ENCODE measurements at places on chromosomes 11 and 22.

GRCh38 chr11:57514538-57515331 lies 767 bp downstream of the SLC43A1 start:
- DNase-seq, result peak; percentile 80

DNA sequence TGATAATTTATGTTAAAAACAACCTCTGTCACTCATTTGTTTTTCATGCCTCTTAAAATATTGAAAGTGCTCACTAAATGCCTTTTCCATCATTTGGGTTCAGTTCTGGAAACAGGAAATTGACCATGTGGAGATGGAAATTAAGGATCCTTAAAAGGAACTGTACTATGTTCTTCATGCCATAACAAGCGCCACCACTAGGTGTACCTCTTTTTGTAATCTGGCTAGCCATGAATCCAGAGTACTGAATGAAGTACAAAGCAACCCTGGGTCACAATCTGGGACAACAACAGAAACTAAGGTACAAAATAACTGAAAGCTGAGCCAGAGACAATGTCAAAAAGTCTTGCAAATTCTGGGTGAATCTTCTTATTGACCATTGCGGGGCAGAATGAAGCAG lies 559.1 kb downstream of the FAM181B start:
- DNase-seq, result no peak

DNA sequence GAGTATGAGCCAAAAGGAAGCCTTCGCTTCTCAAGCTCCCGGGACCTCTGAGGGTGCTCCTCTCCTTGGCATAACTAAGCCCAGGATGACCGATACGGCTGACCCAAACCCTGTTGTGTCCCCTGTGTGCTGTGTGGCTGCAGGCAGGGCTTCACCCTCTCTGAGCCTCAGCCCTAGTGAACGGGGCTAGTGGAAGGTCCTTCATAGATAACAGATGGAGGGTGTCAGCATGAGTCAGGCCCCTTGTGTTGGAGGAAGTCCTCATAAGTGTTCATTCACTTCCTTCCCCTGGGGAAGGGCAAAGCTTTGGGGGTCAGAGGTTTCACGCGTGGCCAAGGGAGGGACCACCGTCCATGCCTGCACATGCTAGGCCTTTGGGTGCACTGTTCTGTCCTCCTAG lies 21.5 kb downstream of the SHISAL1 start:
- DNase-seq, result no peak

DNA sequence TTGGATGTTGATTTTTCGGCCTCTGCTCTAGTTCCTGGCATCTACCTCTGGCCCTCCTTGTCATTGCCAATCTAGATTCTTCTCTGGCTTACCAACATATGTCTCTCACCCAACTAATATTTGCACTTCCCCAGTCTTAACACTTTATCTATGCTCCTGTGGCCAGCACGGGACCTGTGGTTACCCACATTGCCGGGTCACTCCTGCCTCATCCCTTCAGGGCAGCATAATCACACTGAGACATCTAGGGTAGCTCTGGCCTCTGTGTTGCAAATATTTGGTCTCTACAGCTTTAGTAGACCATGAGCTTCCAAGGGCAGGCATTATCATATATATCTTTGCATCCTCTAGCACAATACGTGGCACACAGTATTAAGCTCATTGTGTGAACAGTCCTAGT lies 182.0 kb upstream of the ARHGAP20 start:
- no peak for DNase-seq

DNA sequence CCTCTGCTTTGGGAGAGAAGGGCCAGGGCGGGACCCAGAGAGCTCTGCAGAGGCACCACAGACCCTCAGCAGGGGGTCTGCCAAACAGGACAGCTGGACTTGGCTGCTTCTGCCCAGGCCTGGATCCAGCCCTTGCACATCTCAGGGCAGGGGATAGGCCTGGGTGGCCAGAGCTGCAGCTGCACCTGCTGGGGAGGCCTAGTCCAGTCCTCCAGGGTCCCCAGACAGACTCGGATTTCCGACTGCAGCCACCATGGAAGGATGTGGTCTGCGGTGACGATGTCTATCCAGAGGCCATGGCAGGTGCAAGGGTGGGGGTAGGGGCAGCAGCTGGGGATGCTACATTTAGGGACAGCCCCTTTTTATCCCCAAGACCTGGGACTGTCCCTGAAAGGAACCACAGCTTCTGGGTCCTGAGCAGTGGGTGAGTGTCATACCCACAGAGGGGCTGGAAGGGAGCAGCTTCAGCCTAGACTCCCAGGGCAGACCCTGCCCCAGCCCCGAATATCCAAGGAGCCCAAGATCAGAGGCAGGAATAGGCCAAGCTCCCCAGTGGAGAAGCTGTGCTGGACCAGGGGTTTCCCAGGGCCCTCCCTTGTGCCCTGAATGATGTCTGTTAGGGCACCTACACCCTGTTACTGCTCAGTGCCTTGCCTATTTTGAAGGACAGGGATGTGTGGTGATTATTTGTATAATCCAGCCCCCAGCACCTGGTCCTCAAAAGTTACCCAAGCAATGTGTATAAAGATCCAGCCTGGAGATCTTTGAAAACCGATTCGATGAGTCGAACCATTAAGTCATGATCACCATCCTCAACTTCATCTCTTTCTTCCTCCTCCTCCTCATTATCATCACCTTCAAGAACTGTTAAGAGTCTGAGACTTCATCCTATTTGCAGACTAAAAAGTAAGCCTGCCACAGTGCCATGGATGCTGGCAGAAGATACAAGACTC lies 2.5 kb upstream of the IGLL5 start:
- no peak for DNase-seq

GRCh38 chr11:43832536-43832935 lies 48.1 kb upstream of the ALKBH3 start:
- no peak for DNase-seq

DNA sequence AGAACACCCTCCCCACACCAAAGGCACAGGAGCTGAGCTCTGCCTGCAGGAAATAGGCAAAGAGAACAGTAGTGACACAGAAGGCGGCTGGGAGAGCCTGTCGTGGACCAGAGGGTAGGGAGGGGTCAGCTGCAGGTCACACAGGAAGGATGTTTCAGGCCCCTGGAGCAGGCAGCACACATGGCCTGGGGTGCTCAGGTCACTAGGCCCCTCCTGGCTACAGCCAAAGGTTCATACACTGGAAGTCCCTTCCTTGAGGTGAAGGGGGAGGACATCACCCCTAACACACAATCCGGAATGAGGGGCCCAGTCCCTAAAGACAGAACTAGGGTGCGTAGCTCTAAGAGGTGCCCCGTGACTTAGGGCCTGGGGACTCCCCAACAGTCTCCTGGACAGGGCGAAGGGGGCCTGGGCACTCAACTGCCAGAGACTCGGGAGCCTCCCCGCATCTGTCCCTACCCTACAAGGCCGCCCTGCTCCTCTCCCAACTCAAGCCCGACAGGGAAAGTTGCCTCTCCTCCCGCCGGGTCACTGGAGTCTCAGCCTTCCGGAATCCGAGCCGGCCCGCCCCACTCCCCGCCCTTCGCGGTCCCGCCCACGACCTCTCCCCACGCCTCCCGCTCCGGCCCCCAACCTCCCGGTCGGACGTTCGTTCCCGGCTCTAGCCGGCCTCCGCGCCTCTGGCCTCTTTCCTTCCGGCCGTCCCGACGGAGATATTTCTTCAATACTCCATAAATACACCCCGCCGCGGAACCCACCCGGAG lies at the start of gene CYB5R2:
Gene CYB5R2 (minus strand): TSS at position 541 of the 764 bp plus-strand sequence. CDS start 675 bp downstream, outside the sequence.
- DNase-seq, result peak; percentile 82

DNA sequence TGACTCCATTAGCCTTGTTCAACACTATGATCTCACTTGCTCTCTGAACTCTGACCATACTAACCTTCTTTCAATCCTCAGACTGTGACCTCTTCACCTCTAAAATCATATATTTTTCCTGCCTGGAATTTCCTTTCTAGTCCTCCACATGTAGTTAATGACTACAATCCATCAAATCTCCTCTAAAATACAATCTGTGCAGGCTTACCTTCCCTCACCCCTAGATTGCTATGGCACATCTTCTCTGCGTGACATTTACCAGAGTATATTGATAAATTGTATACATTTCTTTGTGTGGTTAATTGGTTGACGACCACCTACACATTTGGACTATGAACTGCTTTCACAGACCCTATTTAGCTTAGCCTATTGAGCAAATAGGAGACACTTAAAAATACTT lies 1330.2 kb upstream of the TENM4 start:
- DNase-seq, result no peak

DNA sequence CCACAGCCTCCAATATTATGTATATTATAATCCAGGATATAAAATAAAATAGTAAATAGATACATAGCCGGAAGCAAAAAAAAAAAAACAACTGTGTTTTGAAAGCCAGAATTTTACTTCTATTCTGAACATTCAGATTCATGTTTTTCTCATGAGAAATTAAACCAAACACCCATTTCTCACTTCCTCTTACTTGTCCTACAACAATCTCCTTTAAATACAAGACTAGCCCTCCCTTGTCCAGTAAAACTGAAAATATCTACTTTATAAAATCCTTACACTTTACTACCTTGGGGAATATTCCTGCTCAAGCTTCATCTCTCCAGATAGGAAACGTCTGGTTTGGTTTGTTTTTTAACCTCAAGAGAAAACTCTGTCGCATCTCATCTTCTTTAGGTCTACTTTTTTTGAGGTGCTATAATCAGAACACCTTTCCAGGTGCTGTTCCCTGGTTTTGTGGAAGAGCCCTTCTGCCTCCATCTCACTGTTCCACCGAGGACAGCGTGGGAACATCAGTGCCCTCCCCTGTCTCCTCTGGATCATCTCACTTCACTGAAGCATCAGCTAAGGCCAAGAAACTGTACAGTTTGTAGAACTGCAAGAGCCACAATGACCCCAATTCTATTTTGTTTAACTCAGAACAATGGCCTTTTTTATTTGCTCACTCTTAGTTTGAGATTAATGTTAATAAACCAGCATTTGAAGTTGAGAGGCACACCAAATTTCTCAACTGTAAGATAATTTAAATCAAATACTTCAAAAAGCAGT lies 82.0 kb upstream of the ARHGAP32 start:
- no peak for DNase-seq

DNA sequence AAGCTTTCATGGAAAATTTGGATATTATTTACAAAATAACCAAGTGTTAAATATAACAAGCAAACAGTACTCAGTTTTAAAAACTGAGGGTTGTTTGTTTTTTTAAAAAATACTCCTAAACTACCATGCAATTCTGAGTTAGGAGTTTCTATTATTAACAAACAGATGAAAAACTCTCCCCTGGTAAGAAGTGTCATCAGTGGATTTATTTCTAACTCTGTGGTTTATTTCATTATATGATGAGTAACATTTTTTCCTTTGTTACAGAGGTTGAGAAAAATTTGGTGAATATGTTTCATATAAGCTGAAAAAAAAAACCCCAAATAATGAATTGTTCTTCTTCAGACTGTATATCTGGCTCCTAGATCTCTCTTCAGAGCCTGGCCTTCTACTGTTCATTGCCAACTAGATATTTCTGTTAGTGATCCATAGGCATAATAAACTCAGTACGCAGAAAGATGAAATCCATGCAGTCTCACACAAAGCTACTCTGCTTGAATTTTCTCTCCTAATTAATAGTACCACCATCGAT lies 29.4 kb upstream of the PDE3B start:
- no peak for DNase-seq

DNA sequence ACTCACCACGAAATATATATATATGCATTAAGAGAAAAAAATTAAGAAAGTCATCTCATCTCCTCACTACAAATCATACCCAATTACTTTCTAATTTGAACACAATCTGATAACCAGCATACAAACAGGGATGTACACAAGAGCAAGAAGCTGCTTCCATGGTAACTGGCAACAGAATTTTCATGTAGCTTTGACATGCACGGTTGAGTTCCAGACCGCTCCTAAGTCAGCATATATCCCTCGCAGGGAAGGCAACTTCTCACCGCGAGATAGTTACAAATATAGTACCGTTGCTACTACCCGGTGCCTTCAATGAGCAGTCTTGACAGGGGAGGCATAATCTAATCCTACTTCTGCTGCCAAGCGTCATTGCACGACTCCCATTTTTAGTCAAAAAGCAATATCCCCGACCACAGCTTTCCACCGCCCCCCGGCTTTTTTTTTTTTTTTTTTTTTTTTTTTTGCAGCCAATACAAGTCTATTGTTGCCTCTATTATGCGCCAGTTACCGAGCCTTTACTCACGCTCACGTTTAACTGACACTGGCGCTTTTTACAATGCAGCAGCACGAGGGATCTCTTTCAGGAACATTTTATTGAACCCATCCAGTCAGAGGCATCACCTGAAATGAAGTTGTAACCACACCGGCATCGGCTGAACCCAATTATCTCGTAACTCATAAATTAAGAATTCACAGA lies 2.2 kb downstream of the CADM1 start:
- no peak for DNase-seq

DNA sequence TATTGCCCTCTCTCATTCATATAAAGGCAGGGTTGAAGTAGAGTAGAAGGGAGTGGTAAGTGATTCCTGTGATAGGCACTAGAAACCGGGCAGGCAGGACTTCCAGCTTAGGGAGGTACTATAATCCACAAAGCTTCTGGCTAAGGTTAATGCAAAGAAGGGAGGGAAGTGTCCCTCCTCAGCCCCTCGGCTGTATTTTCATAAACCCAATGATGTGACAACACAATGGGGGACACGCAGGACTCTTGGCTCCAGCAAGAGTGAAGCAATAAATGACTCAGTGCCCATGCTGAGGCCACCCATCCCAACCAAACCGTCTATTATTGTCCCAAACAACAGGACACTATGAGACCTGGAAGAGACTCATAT lies 90.7 kb downstream of the ETS1 start:
- DNase-seq, result no peak

GRCh38 chr11:129416080-129416820 lies 40.6 kb downstream of the BARX2 start:
- no peak for DNase-seq

- DNase-seq, result no peak
Measured at GRCh38 chr11:41328324-41328723, 131.1 kb downstream of the LRRC4C start.

- peak; percentile 48 for DNase-seq
Measured at GRCh38 chr11:122863704-122864326, 18.7 kb upstream of the JHY start.

DNA sequence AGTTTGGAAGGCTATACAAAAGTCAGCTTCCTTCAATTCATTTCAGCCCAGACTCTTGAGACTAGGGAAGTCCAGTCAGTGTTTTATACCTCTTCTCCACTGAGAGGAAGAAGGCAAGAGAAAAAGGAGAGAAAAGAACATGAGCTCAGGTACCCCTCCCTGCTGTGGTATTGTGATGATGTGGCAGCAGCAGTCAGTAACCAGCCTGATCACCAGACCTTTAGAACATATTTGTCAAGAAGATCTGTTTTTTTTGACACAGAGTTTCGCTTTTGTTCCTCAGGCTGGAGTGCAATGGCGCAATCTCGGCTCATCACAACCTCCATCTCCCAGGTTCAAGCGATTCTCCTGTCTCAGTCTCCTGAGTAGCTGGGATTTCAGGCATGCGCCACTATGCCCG lies 21.2 kb upstream of the RPS13 start:
- no peak for DNase-seq

- DNase-seq, result no peak
Measured at GRCh38 chr11:130476922-130477491, 28.6 kb downstream of the ADAMTS15 start.

- DNase-seq, result no peak
Measured at GRCh38 chr11:71429701-71430100, 18.5 kb downstream of the DHCR7 start.

Measured in Right ventricle myocardium superior (tissue), 1 donor.